ENCODE measurements at places on chromosomes 16 and 17.

DNA sequence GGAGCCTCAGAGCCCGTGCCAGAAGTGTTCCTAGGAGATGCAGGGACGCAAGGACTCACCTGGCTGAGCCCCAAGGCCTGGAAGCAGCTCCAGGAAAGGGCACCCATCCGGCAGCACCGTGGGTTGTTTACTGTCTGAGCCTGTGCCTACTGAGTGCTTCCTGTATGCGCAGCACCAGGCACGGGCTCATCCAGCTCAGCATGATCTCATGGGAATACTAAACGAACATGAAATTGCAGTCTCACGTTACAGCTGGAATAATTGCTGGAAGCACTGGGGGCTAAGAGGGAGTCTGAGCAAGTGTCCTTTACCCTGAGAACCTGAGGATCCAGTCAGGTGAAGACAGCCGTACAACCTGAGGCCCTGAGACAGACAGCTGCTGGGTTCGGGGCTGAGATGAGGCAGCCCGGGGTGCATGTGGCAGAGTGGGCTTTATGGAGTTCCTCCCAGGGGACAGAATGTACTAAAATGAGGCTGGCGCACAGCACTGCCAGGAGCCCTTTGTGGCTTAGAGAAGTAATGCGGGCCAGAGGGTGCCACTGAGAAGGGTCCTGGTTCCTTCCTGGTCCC, 5.4 kb downstream of the CTRL start:
- DNase-seq, result no peak

DNA sequence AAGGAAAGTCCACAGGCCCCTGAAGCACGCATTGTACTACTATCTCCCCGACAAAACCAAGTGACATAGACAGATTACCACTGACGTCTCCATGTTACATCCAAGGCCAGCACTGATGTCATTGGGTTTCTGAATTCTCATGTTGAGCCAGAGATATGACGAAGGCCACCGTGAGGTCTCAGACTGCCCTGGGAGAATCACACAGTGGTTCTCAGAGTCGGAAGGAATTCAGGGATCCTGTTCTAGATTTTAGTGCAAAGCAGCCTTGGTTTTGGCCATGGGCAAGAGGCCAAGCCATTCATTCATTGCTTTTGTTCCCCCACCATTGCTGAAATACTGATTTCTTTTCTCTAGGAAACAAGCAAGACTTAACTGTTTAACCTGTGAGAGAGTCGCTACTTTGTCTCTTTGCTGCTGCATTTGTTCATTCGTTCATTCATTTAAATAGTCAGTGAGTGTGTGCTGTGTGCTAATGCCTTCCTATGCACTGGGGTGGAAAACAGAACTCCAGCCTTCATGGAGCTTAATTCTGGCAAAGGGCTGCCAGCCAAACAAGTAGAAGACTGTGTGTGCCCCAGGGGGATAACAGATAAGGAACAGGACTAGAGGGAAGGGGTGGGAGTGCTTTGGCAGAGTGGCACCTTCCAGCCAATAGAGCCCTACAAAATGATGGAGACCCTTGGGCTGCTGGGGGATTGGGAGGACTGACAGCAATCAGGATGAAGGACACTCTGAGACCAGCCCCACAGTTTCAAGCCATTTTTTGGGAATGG, 222.3 kb downstream of the MSI2 start:
- DNase-seq, result no peak

GRCh38 chr16:3645108-3645503, 9.4 kb upstream of the DNASE1 start:
- DNase-seq, result no peak

- DNase-seq, result no peak
These were observed 16.1 kb upstream of the SREBF1 start for GRCh38 chr17:17852930-17853329.

- no peak for DNase-seq
These were observed 8.5 kb downstream of the NDE1 start for GRCh38 chr16:15658556-15658955.

DNA sequence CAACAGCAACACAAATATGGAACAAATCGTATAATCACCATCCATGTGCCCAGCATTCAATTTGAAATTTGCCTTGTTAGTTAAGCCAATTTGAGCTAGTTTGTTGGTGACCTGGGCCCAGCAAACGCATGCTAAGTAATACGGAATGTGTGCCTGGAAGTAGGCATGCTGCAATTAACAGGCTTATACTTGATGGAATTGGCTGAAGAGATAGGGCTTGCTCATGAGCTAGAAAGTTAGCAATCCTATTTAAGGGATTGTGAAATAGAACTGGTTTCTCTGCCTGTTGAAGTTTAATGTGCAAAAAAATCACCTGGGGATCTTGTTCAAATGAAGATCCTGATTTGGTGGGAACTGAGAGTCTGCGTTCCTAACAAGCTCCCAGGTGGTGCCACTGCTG, 8.5 kb upstream of the LPO start:
- no peak for DNase-seq

DNA sequence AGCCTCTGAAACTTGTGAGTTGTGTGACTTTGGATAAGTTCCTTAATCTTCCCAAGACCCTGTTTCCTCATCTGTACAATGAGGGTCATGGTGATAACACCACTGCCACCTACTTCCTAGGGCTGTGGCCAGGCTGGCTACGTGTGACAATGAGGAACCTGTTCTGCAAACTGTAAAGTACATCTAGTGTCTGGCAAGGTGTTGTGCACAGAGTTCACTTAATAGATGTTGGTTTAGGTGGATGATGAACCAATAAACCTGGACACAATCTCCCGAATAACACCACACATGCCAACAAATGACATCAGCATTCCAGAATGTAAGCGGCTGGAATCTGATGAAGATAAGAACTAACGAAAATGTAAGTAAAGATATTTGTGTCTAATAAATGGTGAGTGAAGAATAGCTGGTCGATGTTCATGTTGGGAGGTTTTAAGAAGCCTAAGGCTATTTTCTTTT, 82.3 kb downstream of the MARCHF10 start:
- no peak for DNase-seq

GRCh38 chr16:15518381-15519351, 84.3 kb downstream of the BMERB1 start:
- no peak for DNase-seq

DNA sequence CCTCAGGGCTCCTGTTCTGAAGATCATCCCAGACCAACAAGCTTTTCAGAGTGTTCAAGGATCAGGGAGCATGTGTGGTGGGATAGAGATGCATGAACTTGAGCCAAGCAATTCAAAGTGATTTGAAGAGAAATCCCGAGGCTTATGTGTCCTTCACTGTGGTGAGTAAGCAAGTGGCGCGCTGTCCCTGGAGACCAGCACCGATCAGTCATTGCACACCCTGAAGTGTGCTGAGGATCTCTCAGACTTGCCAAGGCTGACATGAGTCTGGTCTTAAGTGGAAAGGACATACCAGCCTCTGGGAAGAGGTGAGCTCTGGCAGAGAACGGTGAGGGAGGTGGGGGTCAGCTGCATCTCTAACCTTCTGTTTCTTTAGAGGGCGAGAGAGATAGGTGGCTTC, 43.8 kb upstream of the CDH13 start:
- no peak for DNase-seq

GRCh38 chr16:81539009-81539758, 94.6 kb downstream of the CMIP start:
- DNase-seq, result no peak

DNA sequence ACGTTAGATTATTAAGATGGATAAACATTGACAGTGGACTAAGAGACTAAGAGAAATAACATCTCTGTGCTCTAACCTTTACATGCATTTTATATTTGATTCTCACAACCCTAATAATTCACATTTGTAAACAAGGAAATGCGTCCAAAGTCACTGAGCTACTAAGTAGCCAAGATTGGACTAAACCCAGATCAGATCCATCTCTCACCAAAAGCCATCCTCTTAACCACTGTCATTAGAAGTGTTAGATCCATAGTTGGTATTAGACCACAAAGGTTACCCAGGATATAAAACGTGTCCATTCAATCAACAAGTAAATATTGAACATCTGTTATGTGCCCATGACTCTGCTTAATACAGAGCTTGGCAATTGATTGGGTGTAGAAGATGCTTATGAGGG, 5.2 kb downstream of the HSD17B2 start:
- no peak for DNase-seq

DNA sequence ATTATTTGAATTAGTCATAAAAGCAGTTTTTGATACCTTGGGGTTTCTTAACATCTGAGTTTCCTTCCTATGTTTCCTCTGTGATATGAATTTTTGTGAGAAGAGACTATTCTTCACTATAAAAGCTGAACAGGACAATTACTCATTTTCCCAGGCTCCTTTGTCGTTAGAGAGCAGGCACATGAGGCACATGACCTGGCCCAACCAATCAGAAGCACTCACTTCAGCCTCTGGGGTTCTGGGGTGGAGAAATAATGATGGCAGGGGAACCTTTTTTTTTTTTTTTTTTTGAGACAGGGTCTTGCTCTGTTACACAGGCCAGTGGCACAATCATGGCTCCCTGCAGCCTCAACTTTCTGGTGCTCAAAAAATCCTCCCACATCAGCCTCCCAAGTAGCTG, 145.5 kb upstream of the ASIC2 start:
- DNase-seq, result no peak

DNA sequence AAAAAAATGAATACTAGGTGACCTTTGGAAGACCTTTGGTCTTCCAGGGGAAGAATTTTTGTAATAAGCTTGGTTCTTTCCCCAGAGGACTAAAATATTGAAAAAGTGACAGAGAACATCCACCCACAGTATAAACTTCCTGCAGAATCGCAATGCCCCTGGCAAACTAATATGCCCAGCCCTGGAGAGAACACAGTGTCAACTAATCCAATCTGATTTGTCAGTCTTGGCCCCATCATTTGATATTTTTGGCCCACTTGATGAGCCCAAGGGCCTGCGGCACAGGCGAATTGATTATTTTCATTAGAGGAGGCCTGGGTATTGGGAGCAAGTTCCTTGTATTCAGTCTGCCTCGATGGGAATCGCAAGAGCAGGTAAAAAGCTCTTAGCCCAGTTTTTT, 98.4 kb downstream of the MAP2K6 start:
- DNase-seq, result no peak

GRCh38 chr17:57410169-57410568, 153.8 kb downstream of the MSI2 start:
- no peak for DNase-seq

DNA sequence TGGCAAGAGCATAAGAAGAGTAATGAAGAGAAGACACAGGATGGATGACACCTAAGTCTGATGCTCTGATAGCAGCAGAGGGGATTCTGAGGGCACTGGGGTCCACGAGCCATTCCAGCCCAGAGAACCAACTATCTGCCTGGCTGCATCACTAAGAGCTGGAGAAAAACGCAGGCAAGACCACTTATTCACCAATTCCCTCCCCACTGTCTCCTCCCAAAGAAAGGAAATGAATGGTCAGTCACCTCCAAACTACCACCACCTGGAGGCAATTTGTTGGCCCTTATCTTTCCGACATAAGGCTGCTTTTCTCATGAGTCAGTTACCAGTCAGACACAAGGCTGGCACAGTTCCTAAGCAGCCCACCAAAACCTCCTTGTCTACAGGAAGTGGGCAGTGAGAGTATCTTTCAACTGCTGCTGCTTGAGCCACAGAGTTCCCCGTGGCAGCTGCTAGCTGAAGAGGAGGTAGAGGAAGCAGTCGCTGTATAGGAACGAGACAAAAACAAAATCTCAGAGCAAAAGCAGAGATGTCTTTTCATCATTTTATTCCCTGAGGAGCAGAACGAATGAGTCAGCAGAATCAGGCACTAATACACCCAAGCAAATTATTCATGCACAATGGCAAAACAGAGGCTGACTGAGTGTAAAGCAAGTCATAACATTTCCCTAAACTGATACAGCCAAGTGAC, 111.1 kb downstream of the SMG6 start:
- no peak for DNase-seq

- no peak for DNase-seq
These were observed 12.1 kb downstream of the DUS2 start for GRCh38 chr16:68035227-68035626.

DNA sequence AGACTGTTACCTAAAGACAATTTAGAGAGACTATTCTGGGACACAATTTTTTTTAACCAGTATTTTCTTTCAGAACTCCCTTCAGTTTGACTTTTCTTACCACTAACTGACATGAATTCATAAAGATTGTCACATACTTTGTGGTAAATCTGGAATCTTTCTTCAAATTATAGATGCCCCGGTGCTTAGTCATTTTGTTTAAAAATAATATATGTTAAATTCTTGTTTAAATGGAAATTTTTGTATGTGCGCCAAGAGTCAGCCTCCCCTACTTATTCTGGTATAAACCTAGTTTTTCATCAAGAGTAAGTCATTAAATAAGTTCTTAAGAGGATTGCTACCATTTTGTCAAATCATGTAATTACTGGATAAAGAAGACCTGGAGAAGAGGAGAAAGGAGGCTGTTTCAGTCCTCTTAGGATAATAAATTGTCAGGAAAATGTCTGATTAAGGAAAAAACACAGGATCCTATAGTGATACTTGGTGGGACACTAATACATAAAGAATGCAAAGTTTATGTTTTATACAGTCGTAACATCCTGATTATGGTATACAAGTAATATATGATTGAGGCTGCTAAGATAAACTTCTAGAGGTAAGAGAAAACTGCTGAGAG, 424.4 kb downstream of the PMP22 start:
- no peak for DNase-seq

DNA sequence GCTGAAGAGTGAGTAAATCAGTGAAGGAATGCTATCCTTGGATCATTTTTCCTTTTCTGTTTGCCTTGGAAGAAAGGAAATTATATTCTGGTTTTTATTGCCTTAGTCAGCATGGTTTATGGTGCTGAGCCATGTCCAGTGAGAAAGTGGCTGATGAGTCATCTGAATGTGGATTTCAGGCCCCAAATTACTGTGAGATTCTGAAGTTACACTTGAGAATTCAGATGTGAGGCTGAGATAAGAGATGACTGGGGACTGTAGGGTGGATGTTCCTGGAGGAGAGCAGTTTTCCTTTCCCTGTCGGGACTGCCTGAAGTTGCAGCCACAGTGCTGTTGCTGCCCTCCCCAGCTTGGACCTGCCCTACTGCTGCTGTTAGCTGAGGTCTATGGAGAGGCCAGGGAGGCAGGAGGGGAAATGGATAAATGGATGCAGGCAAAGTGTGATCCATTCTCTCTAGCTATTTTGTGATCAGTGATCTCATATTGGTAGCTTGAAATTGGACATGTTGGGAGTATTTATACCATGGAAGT, 4.2 kb upstream of the MAP3K14 start:
- peak; percentile 53 for DNase-seq

DNA sequence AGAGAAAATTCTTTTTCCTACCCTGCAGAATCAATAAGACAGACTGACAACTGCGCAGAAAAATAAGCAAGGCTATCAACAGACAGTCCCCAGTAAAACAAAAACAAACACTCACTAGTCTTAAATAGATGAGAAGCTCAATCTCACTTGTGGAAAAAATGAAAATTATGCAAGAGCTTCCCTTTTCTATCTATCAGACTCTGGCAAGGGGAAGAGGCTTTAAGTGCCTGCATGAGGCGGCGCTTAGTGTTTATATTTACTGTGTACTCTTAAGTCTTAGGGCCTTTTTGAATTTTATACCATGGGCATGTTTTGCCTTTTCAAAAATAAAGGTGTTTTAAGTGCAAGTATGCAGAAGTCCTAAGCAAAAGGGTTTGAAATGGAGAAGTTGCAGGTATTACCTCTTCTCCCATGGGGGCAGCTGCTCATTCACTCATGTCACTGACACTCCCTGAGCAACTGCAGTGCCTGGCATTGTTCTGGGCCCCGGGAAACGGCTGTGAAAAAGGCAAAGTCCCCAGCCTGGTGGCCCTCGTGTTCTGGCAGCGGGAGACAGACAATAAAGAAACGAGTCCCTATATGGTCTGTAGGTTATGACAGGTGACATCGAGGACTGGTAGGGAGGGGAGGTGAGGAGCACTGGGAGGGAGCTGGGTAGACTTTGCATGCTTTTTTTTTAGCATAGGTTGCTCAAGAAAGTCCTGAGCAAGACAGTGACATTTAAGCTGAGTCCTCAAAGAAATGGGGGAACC, 35.2 kb downstream of the HSBP1 start:
- DNase-seq, result no peak

GRCh38 chr17:81804559-81805399, 829 bp downstream of the GCGR start:
- DNase-seq, result no peak

Measured in T-helper 1 cell (primary cell).